ENCODE measurements at places on chromosomes 7 and 10.

DNA sequence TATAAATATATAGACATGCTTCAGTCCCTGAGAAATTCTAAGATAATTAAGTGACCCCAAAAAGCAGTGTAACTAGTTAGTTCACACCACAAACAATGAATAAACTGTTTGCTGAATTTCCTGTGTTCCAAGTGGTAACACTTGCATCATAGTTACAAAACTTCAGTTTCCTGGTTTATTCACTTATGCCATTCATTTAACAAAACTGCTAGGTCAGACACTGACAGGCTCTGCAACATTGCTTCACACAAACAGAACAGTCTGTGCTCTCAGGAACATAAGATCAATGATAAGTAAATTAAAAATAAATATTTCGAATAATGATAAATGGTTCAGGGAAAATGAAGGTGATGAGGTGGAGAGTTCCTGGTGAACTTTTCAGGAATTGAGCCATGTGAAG, 133.3 kb upstream of the NAMPT start:
- DNase-seq = peak; percentile 40

- peak; percentile 37 for DNase-seq
These were observed 141.3 kb upstream of the TNRC18 start for GRCh38 chr7:5564894-5565293.

DNA sequence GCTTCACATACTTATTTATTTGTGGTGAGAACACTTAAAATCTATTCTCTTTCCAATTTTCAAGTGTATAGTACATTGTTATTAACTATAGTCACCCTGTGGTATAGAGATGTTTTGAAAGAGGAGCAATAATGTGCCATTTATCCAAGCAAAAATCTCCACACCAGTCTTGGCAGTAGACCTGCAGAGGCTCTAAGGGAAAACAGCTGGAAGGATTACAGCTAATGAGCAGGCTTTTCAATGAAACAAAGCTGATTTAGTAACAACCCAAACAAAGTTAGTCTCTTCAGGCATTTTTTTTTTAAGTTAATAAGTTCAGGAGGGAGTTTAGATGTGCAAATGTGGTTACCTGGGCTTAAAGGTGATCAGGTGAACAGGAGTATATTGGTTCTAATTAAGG, 101.9 kb downstream of the EVX1 start:
- no peak for DNase-seq

GRCh38 chr10:624605-625332, 64.7 kb downstream of the DIP2C start:
- DNase-seq = peak; percentile 71

- DNase-seq = peak; percentile 32
These were observed 28.5 kb downstream of the EPC1 start for GRCh38 chr10:32318476-32318896.

DNA sequence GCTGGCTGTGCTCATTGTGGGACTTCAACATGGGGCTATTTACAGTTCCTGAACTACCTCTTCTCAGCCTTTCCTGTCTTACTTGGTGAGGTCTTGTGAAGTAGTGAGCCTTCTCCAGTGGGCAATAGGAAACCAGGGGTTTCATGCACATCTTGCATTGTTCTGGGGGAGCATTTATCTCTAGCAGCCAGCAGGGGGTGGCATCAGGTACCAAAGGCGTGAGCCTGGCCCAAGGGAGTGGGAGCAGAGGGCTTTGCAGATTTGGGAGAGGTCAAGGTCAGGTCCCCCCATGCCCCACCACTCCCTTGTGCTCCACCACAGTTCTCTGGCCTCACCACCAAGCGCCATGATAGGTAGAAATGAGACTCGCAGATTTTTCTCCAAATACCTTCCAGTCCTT, 85.4 kb upstream of the NPTX2 start:
- DNase-seq = no peak

- no peak for DNase-seq
These were observed 181.9 kb downstream of the CALN1 start for GRCh38 chr7:72230281-72230680.

DNA sequence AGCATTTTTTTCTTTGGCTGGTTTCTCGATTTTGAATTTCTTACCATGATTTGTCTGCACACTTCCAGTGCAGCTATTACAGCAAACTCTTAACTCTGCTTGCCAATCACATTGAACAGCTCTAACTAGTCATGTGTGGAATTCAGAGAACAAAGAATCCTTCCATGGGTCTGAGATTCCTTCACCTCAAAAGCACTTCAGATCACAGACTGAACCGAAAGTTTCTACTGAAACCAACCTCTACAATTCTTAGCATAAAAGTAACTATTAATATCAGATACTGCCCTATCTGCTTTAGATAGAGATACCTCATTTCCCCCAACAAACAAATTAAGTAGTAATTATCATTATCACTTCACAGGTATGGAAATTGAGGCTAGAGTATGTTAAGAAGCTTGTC, 56.5 kb upstream of the SP4 start:
- no peak for DNase-seq

DNA sequence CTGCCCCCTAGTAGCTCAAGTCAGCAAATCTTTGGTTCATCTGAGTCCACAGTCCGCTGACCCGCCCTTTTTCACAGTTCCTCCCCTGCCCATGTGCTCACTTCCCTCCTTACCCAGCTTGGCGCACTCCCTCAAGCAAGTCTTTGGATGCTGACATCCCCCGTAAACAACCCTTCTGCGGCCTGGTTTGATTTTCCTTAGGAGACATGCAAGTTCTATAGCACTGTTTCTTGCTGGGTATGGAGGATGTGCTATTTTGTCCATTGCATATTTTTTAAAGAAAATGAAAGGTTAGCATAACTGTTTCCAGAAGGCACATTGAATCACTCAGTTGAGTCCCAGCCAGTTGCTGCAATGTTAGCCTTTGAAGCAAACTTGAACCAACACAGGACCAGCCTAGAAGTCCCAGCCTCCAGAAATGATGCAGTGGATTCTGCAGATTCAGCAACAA, 38.2 kb downstream of the HTRA1 start:
- no peak for DNase-seq

GRCh38 chr7:130380861-130381455, 664 bp downstream of the CPA1 start:
- no peak for DNase-seq

- no peak for DNase-seq
These were observed 136.3 kb downstream of the ZNF248 start for GRCh38 chr10:37721100-37721499.

DNA sequence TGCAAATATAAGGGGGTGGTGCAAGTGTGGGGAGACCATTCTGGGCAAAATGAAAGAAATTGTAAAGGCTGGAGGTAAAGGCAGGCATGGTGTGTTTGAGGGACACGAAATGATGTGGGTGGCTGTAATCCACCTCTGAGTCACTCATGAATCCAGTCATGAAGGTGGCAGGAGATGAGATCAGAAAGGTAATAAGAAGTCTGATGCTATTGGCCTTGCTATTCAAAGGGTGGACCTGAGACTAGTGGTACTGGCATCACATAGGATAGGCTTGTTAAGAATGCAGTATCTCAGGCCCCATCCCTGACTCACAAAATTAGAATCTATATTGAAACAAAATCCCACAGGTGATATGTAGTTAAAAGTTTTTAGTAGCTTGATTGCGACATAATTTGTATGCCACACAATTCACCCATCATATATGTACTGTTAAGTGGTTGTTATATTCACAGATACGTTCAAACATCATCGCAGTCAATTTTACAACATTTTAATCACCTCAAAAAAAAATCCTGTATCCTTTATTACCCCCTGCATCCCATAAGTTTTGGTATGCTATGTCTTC, 85.6 kb downstream of the ST8SIA6 start:
- no peak for DNase-seq

DNA sequence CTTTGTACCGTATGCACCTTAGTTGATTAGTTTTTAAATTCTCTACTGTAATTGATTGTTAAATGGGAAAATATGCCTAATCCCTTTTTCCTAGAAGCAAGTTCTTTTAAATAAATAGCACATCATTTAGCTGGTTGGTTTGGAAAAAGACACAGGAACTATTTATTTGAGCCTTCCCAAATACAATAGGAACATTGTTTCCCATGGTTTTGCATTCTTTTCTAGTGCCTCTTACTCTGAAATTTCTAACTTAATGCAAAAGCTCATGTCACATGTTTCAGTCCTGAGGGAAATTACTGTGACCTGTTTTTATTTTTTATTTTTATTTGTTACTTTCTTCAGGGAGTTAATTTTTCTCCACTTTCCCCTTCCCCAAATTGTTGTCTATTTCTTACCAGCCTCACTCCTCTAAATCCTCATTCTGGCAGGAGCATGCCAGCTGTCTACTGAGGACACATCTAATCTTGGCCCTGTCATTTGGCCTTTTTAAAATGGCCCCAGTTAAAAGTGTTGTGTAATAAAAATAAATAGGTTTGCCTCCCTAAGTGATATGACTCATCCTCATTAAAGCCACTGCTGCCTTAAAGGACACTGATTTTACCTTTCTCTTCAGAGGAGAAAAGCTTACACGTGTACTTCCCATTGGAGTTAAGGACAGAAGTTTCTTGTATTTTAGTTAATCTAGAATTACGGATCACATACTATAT, 94.5 kb downstream of the PPP1R3A start:
- no peak for DNase-seq

DNA sequence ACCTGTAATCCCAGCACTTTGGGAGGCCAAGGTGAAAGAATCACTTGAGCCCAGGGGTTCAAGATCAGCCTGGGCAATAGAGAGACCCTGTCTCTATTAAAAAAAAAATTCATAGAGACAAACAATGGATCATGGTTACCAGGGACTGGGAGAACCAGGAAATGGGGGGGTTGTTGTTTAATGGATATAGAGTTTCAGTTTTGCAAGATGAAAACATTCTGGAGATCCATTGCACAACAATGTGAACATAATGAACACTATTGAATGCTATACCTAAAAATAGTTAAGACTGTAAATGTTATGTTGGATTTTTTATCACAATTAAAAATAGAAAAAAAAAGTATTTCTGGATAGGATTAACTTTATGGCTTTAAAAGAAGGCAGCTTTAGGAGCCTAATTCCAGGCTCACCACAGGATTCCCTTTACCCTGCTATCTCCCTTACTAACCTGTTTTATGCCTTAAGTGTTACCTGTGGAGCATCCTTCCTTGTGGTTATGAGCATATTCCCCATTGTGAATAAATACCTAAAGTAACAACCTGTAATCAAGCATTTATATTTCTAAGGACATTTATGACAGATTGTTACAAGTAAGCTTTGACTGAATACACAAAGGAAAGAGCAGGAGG, 45.1 kb upstream of the SGCE start:
- no peak for DNase-seq

GRCh38 chr7:121486590-121486989, 90.5 kb upstream of the FAM3C start:
- no peak for DNase-seq

- no peak for DNase-seq
These were observed 1.8 kb downstream of the VCL start for GRCh38 chr10:73999703-74000102.

DNA sequence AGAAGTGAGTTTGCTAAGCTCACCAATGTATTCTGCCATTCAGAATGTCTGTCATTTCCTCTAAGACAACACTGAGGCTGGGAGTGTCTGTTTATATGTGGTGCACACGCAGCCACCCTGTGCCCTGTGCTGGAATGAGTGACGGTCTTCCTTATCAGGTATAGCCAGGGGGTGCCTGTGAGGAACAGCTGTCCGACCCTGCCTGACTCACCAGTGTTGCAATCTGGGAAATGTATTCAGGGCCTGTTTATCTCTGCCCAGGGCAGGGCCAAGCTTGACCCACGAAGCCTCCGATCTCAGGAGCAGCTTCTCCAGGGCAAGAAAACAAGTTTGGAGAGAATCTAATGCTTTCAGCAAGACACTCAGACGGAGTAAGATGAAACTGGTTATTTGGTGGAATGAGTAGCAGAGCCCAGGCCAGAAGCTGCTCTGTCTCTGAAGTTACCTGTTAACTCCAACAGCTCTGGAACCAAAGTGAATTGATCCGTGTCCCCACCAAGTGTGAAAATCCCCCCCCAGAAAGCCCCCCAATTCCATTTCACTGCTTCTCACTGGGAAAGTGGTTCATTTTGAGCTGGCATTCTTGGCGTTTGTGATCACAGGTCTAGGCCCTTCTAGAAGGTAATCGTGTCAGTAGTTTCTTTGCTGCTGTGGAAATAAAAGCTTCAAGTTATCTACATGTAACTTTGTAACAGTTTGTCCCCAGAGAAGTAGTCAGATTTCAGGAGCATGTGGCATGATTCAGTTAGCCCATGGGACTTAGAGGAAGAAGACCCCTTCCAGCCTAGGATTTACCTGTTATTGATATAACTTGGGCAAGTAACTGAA, 6.1 kb upstream of the UBE2H start:
- DNase-seq = peak; percentile 94

DNA sequence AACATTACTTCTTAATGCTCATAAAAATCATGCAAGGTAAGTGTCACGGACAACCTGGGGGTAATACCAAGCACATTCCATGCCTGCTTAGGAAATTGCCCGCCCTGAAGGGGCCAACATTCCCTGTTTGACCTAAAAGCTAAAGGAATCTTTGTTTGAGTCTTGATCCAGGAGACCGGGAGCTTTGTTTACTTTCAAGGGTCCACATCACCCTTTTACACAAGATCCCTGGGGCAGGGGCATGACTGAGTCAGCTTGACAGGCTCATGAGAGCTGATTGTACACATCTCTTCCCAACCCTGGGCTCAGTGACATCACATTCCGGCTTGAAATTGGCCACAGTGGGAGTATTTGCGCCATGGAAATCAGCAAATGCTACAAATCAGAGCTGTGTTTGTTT, 248.1 kb upstream of the HABP2 start:
- DNase-seq = no peak

GRCh38 chr7:141442781-141443180, 108.4 kb upstream of the AGK start:
- no peak for DNase-seq

DNA sequence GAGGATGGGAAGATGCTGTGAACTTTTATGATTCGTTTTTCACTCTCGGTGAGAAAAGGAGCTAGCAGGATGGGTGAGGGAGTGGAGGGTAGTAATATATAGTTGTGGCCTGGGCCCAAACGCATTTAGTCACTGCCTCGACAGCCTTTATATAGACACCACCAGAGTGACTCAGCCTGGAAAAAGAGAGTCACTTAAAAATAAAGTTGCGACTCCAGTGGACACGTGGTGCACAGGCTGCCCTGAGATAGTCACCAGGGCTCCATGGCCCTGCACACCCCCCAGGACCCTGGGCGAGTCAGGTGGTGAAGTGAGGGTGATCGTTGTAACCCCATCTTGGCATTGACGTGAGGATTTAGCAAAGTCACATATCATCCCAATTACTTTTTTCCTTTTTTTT, 106.7 kb downstream of the CUX1 start:
- DNase-seq = peak; percentile 41
